Psoas muscle (tissue), 8 donors: ENCODE measurements at places on chromosomes 4 and X.

DNA sequence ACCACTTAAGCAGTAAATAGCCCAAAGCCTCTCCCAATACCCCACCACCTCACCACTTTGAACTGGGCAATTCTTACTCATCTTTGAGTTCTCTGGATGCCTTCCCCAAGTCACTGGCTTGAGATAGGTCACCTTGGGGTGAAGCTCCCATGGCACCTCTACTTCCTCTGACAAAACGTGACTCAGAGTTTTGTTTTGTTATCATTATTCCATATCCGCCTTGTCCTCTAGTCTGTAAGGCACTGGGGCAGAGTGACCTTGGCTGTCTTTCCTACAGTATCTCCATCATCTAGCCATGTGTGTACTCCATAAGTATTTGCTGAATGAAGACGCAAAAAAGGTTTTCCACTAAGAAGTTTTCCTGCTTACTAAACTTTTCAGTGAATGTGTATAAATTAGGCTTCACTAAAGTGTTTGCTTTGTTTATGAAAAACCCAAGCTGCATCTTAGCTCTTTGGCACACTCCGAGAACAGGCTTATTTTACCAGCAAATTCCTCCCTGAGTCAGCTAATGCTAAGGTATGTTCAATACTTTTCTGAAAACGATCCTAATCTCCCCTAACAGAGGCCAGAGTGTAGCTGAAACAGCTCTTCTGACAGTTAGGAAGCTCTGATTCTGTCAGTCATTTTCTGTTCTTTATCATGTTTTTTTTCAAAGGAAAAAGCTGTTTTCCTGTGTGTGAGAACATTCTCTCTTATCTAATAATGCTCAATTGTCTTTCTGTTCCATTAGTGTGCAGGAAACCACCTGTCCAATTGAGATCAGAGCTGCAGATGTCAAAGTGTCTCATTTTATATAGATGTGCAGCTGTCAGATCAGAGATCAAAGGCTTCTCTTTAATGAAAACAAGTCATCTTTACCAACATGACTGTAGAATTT lies 30.2 kb upstream of the TSPAN5 start:
- DNase-seq: no peak

GRCh38 chrX:76029385-76029784 lies 143.5 kb upstream of the PBDC1 start:
- DNase-seq: no peak

DNA sequence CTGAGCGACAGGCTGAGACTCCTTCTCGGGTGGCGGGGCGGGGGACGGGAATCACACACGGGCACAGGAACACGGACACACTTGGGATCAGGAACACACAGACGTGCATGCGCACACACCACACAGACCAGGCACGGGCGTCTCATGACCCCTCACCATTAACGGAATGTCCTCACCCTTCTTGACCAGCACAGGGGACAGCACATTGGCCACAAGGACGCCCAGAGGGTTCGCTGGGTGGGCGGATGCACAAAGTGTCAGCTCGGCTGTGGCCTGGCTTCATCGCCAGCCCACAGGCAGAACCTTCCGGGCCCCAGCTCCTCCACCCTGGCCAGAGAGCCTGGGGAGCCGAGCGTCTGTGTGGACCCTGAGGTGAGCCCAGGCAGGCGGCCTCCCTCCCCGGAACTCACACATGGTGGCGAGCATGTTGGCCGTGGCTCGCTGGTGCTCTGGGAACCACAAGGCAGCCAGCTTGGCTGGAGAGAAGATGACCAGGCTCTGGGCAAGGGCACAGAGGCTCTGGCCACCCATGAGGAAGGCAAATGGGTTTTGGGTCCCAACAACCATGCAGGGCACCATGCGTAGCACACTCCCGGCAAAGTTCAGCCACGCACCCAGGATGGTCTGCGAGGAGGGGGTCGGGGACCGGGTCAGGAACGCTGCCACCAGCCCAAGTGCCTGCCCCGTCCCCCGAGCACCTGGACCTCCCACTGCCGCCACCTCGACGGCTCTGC lies 3.1 kb downstream of the SLC49A3 start:
- no peak for DNase-seq

DNA sequence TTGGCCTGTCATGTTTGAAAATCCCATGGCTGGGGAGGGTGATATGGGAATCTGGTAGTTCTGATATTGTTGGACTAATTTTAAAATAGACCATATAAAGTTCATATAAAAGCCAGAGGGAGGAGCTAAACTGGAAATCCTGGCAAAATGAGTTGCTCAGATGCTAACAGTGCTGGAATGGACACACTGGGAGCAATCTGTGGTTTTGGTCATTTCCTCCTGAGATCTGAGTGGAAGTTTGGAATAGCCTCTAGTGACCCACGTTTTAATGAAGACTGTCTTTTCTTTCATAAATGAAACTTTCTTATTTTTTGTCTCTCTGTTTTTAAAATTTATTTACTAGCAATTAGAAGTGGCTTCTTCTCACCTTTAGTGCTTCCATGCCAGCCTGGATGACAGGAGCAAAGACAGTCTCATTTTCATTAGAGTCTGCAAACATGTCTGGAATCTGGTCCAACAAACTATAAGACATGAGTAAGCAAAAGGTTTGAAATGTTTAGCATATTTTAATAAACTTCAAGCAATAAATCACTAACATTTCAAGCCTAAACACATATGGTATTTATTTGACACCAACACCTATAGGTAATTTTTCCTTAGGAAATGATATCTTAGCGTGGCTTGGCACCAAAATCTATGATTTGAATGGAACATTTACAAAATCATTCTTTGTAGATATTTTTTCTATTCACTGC lies 66.6 kb downstream of the METTL14 start:
- DNase-seq: no peak

DNA sequence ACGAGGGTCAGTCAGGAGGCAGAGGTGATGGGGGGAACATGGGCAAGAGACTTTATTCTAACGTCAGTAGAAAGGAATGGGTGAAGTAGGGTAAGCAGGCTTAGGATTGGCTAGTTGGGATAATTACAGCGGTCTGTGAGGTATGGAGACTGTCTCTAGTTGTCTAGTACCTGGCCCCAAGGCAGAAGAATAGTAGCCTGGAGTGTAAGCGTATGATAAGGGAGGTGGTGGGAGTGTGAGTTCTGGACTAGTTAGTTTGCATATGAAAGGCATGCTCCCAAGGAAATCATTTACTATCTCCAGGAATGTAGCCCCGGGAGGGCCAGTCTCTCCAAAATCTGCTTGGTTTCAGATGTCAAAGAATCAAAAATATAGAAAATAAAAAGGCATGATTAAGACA lies 219.6 kb upstream of the ANXA3 start:
- no peak for DNase-seq

- DNase-seq: no peak
Measured at GRCh38 chr4:169121861-169122382, 111.9 kb upstream of the CBR4 start.
